Stimulated activated CD4-positive, alpha-beta T cell treated with anti-CD3 and anti-CD28 coated beads, Interleukin-4, amount 100 ng/mL, for 48 hours (primary cell): ENCODE measurements at places on chromosomes 6 and 20.

DNA sequence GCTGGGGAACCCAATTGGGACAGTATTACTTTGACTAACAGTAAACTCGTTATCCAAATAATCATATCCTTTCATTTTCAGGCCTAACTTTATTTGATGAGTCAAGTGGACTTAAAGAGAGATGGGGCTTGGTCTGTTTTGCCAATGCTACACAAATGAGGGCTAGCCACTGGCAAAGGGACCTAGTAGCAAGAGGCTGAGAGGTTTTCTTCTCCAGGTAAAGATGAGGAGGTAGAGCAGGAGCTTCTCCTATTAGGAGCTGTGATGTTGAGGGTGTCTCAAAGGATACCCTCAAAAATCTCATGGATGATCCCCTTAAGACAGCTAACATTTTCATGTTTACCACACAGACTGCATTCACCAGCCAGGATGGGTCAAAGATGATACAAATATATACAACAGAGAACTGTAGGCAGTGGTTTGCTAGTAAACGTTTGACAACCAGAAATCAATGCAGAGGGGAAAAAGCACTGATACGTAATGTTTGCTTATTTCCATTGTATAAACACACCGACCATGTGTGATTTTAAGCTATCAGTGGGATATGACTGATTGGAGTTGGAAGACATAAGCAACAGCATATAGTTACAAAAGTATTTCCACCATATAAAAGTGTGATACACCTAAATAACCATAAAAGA lies 153.3 kb downstream of the IBTK start:
- DNase-seq: no peak

DNA sequence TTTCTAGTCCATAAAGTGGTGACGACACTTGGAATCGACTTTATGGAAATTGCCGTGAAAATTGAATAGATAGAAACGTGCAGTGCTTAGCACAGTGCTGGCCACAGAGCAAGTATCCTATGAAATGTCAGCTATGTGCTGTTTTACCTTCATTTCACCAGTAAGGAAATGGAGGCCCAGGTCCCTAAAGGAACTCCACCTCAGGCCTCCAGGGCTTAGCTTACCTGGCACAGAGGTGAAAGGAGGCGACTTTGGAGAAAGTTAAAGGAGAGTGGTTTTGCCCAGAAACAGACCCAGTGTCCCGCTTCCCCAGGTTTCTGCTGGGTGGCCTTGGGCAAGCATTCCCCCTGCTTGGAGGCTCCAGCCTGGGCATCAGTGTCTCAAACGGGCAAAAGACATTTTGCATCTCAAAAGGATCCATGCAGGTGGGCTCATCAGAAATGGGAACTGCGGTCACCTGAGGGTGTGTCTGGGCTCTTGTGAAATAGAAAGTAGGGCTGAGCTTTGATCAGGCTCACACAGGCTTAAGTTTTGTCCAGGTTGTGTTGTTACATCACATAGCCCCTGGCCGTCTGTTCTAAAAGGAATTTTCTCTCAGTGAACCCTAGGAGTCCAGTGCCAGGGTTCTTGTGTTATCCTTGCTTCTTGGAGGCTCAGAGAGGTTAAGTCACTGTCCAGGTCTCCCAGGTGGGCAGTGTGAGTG lies 6.8 kb upstream of the TULP1 start:
- no peak for DNase-seq

- no peak for DNase-seq
Observed at GRCh38 chr6:168045706-168046620, 33.0 kb downstream of the FRMD1 start.

GRCh38 chr20:9344083-9344920 lies 170.1 kb upstream of the LAMP5 start:
- no peak for DNase-seq

DNA sequence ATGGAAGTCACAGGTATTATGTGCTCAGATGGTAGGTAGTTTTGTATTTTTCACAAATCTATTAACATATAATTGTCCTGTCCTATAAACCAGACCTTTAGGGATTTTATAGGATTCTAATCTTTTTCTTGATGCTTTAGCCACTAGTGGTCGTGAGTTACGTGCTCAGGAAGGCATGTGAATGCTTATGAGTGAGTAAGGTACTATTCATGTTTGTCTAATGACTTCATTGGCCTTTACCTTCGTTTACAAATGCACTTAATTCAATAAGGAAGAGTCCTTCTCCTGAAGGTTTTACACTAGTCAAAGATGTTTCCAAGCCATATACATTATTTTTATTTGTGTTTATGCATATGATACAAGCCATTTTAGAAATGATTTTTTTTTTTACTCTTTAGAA lies 23.0 kb downstream of the PACRG start:
- DNase-seq: no peak

GRCh38 chr6:158789115-158789917 lies 29.9 kb downstream of the EZR start:
- no peak for DNase-seq

- DNase-seq: no peak
Observed at GRCh38 chr20:36367907-36368799, 62.0 kb downstream of the DLGAP4 start.

GRCh38 chr6:168035098-168035660 lies 37.7 kb downstream of the KIF25 start:
- no peak for DNase-seq

DNA sequence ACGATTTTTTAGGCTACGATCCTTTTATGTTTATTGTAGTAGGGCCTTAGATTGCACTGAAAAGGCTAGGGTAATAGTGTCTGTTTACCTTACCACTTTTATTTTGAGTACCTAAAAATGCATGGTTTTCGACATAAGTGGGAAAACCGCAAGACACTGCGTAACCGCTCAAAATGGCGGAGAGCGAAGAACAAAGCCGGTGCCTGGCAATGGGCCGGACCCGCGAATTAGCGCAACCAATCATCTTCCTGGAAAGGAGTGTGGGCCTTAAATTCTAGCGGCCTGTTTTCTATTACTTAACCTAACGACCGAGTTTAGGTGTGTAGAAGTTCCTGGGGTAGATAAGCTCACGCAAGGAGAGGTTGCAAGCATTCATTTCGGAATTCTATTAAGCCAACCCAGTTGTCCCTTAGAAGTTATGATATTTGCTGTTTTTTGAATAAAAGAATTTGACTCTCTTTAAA lies 118.0 kb downstream of the HFE start:
- DNase-seq: peak; percentile 71

- DNase-seq: no peak
Observed at GRCh38 chr6:167045828-167046580, 46.8 kb downstream of the CEP43 start.

GRCh38 chr6:14984519-14984853 lies 261.4 kb upstream of the JARID2 start:
- no peak for DNase-seq

DNA sequence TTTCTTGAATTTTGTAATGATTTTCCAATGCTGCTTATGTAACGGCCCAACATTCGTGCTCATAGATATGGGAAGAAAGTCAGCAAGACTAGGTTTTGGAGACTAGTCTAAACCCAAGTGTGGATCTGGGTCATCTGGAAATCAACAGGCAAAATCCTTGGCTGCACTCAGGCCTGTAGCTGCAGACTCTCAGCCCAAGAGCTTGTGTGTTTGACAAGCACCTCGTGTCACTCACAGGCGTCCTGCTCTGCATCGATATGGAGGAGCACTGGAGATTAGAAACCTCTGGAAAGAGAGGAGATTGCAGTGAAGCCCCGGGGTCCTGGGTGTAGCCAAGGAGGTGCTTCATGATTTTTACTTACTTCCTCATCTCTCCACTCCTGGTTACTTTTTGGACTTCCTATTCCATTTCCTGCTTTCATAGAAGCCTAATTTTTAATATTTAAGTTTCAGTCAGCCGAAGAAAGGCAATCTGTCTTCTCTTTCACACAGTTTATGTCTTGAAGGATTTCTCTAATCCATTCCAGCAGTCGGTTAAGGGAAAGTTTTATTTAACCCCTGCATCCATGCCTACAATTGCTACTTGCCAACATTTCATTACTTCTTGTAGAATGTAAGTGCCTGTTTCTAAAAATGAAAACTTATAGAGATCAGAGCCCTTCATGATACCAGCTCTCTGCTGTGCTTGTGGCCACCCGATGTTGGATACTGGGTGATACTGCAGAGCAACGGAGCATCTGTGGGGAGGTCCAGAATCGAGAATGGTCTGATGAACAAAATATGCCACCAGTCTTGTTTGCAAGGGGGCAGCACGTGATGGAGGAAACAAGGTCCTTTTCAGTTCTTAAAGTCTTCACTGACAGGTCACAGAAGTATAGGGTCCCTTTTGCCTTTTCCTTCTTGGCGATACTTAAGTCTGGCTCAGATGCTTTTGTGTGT lies 296.3 kb downstream of the QKI start:
- DNase-seq: no peak

GRCh38 chr20:10398834-10399369 lies 35.1 kb downstream of the MKKS start:
- DNase-seq: no peak

DNA sequence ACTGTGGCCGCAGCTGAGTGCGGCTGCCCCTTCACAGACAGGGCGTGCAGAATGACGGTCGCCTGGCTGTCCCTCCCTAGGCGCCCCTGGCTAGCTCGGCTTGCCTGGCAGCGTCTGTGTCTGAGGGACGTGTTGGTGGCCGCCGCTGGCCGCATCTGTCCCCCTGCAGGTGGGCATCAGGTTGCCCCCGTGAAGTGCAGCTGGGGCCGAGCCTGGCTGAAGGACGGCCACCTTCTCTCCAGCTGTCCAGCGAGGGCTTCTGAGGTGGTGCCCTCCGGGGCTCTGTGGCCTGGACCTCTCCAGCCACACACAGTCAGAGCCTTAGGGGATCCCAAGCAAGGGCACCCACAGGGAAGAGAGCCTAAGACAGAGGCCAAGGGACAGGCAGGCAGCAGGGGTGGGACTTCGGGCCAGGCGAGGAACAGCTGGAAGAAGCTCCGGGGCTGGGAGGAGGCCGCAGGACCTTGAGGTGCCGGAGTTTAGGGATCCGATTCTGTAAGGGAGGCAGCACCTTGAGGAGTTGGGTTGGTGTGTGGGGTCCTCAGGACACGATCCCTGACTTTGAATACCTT lies 89.0 kb upstream of the EPB41L1 start:
- no peak for DNase-seq

GRCh38 chr6:124741341-124741740 lies 220.9 kb upstream of the RNF217 start:
- DNase-seq: no peak

DNA sequence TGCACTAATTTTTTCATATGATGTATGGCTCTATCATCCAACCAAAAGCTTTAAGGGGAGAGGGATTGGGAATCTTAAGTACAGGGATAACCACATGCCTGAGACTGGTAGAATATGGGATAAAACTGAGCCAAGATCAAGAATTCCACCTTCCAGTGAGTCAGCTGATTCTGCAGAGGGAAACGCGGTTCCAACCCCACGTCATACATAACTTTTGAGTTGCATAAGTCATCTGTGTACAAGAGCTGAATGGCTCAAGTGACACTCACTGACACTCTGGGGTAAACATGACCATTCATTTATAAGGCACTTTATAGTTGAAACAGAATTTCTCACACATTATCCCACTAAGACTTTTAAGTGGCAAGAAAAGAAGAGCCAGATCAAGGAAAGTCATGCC lies 16.4 kb downstream of the TRIM27 start:
- DNase-seq: no peak

GRCh38 chr20:23132930-23133559 lies 46.9 kb upstream of the CD93 start:
- no peak for DNase-seq

GRCh38 chr6:120785459-120786086 lies 548.7 kb downstream of the TBC1D32 start:
- DNase-seq: no peak

DNA sequence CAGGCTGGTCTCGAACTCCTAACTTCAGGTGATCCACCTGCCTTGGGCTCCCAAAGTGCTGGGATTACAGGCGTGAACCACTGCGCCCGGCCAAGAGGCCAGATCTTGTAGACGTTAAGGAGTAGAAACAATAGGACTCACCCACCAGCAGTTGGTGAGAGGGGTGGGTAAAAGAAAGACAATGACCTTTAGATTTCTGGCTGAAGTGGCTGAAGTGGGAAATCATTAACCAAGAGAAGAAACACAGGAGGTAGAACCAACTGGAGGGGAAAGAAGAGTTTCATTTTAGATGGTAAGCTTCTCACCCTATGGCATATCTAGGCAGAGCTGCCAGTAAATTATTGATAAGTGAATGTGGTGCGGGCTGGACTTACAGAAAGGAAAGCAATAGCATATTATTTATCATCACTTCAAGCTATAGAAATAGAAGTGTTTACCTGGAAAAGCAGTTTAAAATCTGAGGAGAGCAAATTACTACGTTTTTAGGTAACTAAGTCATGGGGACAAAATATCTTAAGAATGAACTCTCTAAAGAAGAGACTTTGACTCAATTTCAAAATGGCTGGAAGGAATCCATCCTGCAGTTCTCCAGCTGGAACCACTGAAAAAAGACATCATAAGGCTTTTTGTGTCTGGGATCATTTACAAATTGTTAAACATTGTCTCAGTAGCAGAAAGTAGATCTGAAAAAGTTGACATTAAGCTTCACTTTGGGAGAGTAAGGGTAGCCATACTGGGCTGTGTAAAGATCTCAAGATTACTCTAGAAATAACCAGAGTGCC lies 109.6 kb downstream of the ALDH8A1 start:
- DNase-seq: no peak

GRCh38 chr6:103264020-103264419 lies 1595.7 kb downstream of the HACE1 start:
- no peak for DNase-seq

- no peak for DNase-seq
Observed at GRCh38 chr6:20542927-20543602, 8.8 kb downstream of the CDKAL1 start.

GRCh38 chr20:152131-152530 lies 5.1 kb upstream of the DEFB127 start:
- DNase-seq: no peak

DNA sequence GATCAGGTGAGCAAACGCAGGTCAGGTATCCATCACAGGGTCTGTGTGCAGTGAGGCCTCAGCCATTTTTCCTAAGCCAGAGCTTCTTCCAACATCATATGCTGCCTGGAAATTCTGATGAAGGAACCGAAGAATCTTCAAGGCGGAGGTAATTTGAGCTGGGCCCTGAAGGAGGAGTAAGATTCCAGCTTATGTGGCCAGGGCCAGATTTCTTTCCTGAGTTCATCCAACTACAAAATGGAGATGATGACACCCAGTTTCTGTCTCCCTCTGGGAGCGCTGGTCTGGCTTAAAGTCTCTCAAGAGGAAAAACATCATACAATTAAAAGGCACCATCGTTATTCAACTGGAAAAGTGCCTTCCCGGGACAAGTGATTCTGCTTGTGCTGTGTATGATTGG lies 6.9 kb upstream of the MANBAL start:
- no peak for DNase-seq

GRCh38 chr6:112253498-112253840 lies 898 bp downstream of the LAMA4 start:
- no peak for DNase-seq

DNA sequence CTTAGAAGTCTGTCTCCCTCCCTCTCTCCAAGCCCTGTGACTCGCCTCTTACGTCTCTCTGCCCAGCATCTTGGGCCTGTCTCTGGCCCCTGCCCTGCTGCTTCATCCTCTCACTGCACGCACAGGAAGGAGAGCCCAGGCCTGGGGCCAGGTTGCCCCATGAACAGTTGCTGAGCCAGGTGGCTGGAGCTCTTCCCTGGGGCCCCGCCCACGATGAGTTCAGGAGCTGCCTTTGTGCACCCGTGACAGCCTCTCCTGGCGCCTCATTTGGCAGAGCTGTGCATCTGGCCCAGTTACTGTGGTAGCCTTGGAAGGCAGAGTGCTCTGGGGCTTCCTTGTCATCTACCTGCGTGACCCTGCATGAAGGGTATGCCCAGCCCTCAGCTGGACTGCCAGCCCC lies 44.5 kb downstream of the SLC52A3 start:
- DNase-seq: no peak

GRCh38 chr6:66526061-66526460 lies 819.0 kb upstream of the EYS start:
- no peak for DNase-seq
